MCF 10A (cell line): ENCODE measurements at places on chromosomes 2 and 18. TPM values are rescaled to one million over a fixed set of nuclear protein-coding genes. Genes with fewer than 3 reads are reported as not detected.

CRYBA2 gene
- not detected in 2 replicates for total RNA-seq

DYNC2LI1 gene
- total RNA-seq = 13.0 and 16.6 TPM in 2 replicates

CNOT9 gene
- 64.9 and 66.1 TPM in 2 replicates for total RNA-seq

CEBPZOS gene
- 38.5 and 64.5 TPM in 2 replicates for total RNA-seq

TNFAIP6 gene
- 1.8 and 3.7 TPM in 2 replicates for total RNA-seq

ABCB6 gene
- total RNA-seq = 13.8 and 18.8 TPM in 2 replicates

SP140 gene
- total RNA-seq = 0.61 TPM in 1 of 2 replicates, not detected in the other

APOB gene
- 0.05 TPM in 1 of 2 replicates, not detected in the other for total RNA-seq

LIMS4 gene
- 1.5 and 1.7 TPM in 2 replicates for total RNA-seq

GTF3C2 gene
- 47.5 and 47.8 TPM in 2 replicates for total RNA-seq

ZBTB14 gene
- 7.3 and 8.6 TPM in 2 replicates for total RNA-seq

SCYGR2 gene
- total RNA-seq = not detected in 2 replicates

ASXL3 gene
- total RNA-seq = not detected in 2 replicates

GAD1 gene
- 1.6 and 2.5 TPM in 2 replicates for total RNA-seq

ERBB4 gene
- not detected in 2 replicates for total RNA-seq

TMEM17 gene
- 2.6 and 3.1 TPM in 2 replicates for total RNA-seq

MOB1A gene
- 92.6 and 97.5 TPM in 2 replicates for total RNA-seq

MXD1 gene
- total RNA-seq = 63.6 and 71.8 TPM in 2 replicates

CRIM1 gene
- 119 and 185 TPM in 2 replicates for total RNA-seq

PPP1R1C gene
- not detected in 2 replicates for total RNA-seq

NEU2 gene
- not detected in 2 replicates for total RNA-seq

SULT6B1 gene
- not detected in 2 replicates for total RNA-seq
